NCI-H524 (cell line): ENCODE measurements at places on chromosomes 13 and 19.

DNA sequence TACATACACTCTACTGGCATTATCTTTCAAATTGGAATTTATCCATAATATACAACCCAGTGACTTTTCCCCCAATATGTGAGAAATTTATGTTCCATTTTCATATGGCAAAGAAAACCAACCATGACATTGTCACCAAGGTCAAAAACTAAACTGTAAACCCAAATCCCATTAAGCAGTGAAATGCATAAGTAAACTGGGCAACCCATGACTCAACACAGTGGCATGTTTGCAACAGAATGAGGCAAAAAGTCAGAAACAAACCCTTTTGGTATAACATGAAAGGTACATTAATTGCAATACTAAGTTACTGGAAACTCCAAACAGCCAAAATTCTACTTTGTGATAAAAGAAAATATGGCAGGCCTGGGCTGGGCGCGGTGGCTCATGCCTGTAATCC is 4.9 kb downstream of the ZNF878 start:
- DNase-seq, result no peak

DNA sequence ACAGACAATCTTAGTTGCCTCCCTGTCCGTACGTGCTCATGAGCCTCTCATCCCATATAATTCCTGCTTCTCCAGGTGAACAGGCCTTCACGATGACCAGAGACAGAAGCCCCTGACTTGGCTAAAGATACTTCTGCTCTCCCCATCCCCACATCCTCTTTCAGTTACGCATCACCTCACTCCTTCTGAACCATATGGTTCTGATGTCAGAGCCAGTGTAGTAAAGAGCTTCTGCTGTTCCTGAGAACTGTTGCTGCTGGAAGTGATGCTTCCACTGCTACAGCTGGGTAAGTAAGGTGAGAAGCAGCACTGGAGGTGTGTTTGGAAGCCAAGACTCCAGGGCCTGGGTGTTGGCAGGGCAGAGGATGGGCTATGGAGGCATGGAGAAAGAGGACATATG is 12.9 kb downstream of the SIGLECL1 start:
- DNase-seq, result no peak

GRCh38 chr13:46486270-46486669 is 66.7 kb upstream of the LRCH1 start:
- no peak for DNase-seq

- no peak for DNase-seq
These were observed 127.3 kb upstream of the EDNRB start for GRCh38 chr13:78045916-78046315.

DNA sequence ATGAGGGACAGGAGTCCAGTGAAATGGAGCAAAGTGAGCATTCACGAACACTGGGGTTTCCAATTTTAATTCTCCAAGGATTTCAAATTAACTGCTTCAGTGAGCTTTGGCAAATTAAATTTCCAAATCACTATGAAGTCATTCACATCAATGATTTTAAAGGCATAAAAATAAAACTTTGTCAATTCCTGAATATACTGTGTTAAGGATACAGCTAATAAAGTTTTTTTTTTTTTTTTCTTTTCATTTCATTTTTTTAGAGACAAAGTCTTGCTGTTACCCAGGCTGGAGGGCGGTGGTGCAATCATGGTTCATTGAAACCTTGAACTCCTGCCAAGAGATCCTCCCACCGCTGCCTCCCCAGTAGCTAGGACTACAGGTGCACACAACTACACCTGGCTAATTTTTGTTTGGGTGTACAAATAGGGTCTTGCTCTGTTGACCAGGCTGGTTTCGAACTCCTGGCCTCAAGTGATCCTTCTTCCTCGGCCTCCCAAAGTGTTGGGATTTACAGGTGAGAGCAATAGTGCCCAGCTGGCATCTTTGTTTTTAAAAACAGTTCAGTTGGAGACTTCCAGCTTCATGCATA is 21.9 kb downstream of the RBM26 start:
- no peak for DNase-seq

DNA sequence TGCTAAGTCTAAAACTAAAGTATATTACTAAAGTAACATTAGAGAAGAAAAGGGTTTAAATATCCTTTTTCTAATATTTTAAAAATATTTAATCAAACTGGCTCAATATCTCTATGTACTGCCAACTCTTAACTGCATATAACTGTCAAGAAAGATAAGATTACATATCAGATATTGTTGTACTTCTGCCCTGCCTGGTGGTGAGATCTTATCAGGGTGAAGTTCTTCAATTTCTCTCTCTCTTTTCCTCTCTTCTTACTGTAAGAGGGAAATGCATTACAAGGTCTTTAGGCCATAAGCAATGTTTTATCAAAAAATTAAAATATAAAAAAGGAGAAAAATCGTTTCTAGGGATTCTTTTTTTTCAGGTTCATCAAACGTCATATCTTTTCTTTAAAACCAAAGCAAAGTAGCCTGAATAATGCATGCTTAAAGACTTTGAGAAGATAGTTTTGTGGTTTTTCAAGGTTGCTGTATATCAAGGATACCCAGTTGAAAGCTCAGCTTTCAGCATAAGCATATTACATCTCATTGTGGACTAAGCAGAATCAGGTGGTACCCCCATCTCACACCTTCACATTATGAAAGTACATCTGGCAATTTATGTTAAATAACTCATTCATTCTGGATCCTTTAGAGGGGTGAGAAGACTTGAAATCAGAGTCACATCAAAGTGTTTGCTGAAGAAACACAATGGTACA is 1625.7 kb upstream of the SLC10A2 start:
- DNase-seq, result no peak

DNA sequence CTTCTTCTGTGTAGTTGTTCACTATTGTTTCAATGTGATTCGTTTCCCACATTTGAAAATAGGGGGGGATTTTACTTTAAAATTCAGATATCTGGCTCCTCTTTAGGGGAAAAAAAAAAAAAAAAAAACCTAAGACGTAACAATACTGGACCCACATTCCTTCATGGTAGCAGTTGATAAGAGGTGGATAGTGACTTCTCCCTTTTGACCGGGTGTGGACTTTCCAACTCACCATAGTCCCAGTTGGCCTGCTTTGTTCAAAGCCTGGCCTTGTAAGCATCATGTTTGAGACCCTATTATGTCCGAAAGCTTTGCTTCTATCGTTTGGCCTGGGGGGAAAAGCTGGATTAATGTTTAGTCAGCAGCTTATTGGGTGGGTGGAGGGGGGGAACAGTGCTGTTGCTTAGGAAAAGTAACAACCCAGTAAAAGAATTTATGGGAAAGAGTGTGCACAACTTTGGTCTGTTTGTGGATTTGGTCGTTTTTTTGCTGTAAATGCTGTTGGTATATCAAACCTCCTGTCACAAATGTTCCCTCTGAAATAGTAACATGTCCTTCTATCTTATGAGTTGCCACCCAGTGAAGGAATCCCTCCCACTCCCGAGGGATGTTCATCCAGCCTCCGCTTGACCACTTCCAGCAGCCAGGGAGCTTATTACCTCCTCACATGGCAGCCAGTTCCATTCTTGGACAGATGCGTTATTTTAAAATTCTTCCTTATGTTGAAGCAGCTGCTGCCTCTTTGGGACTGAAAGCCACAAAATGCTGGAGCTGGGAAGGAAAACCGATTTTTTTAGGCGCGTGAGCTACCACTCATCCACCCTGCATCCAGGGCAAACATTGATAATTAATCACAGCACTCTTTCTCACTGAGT is 10.4 kb downstream of the SAMD4B start:
- no peak for DNase-seq
